ENCODE measurements at places on chromosomes 2 and 18.

DNA sequence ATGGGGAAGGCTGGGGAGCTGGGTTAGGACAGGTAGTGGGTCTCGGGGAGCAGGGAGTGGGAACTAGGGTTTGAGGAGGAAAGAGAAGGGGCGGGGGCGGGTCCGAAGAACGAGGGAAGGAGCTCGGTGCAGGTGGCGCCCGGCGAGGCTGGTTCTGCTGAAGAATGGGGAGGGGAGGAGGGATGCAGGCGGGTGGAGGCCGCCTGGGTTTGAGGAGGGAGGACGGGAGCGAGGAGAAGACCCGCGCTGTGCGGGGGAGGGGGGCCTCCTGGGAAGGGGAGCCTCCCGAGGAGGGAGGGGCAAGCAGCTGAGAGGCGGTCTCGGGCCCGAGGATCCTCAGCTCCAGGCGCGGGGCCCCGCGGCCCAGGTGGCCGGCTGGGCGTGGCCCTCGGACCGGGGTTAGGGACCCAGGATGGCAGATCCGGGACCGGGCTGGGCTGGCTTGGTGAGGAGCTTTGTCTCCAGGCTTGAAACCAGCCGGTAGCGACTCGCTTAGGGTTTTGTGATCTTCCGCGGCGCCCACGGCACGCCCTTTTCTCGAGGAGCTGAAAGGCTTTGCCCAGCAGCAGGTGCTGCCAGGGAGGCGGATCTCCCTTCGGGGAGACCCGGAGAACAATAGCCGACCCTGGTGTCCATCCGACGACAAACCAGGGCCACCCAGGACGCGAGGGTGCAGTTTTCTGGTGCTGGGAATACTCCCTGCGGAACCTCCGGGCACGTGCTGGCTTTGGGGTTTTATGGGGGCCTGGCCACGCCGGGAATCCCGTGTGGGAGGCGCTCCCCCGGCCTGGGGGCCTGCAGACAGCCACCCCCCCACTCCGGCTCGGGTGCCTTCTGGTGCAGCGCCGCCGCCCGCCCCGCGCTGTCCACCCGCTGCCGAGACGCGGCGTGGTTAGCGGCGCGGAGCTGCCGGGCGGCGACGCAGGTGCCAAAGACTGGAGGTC, 1.4 kb downstream of the DPYSL5 start:
- DNase-seq: no peak

DNA sequence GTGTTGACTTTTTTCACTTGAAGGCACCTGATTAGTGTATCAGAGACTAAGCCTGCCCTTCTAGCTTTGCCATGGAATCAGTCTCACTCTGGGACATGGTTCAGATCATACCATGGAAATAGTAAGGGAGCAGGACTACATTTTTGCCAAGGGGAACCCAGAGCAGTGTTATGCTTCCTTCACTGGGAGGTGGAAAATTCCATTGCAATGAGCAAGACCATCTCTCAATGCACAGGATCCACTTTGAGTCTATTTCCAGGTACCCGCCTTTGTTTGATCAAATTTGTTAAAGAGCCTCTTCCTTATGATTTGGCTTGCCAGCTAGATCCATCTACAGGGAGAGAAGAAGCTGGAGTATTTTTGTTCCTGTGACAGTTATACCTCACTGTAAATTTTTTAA, 395.8 kb downstream of the MTX2 start:
- no peak for DNase-seq

- no peak for DNase-seq
Measured at GRCh38 chr2:52955079-52955478, 812.5 kb upstream of the CHAC2 start.

DNA sequence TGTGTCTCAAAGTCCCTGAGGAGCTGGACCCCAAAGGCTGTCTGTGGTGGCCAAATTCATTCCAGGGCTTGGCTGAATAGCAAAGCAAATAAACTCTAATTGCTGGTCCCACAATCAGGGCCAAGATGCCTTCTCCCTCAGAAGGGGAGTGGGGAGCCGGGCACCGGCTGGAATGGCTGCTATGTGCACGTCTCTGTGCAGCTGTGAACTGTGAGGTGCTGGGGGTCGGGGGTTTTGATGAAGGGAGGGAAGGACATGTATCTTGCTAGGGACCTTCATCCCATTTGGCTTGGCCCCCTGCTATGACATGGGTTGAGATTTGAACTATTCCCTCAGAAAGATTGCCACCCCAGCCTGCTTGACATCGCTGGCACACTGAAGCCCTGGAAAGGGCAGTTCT, 60.4 kb downstream of the CIB4 start:
- no peak for DNase-seq

GRCh38 chr18:79368681-79369080, 27.0 kb upstream of the NFATC1 start:
- DNase-seq: no peak

DNA sequence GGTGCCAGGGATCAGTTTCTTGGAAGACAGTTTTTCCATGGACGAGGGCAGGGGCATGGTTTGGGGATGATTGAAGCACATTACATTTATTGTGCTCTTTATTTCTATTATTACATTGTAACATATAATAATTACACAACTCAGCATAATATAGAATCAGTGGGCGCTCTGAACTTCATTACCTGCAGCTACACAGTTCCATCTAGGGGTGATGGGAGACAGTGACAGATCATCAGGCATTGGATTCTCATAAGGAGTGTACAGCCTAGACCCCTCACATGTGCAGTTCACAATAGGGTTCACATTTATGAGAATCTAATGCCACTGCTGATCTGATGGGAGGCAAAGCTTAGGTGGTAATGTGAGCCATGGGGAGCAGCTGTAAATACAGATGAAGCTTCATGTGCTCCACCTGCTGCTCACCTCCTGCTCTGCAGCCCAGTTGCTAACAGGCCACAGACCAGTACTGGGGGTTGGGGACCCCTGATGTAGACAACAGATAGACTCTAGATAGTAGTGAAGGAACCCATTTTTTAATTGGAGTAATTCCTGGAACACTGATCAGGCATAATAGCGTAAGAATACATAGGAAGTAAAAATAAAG, 41.5 kb upstream of the MC4R start:
- no peak for DNase-seq

DNA sequence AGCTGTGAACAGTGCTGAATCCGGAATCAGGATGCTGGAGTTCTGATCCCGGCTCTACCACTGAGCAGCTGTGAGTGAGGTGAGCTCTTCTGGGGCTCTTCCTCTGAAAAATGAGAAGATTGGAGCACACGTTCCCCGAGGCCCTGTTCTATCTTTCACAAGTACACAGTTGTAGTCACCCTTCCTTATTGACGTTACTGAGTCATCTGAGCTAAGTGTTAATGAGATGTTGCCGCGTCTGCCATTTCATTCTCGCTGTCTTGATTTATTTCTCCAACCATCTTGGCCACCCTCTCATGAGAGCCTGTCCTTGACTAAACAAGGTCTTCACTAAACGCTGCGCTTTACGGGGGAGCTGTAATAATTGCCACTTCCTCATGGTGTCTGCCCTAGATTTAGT, 31.9 kb upstream of the EFR3B start:
- no peak for DNase-seq
